ENCODE measurements at places on chromosomes 2 and 18.

DNA sequence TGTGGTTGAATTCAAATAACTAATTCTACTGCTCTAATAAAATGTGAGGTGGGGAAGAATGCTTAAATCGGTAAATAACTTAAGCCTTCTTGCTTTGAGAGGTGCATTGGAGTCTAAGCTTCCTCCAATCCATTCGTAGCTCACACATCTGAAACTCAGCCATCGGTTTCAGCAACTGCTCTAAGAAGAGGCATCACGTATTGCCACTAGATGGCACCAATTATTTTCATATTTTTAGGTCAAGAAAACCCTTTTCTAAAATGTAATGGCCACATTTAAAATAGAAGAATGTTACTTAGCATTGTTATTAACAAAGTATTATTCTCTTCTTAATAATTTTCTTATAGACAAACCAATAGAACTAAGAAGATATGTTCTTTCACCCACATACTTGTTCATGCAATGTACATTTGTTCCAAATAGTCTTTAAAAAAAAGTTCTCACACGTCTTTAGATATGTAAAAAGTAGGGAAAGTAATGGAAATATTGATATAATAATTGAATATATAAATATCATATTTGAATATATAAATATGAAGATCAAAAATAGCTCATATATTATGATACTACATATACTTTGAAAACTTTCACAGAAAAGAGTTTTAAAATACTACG, 229.8 kb downstream of the CCDC178 start:
- peak; percentile 73 for DNase-seq

DNA sequence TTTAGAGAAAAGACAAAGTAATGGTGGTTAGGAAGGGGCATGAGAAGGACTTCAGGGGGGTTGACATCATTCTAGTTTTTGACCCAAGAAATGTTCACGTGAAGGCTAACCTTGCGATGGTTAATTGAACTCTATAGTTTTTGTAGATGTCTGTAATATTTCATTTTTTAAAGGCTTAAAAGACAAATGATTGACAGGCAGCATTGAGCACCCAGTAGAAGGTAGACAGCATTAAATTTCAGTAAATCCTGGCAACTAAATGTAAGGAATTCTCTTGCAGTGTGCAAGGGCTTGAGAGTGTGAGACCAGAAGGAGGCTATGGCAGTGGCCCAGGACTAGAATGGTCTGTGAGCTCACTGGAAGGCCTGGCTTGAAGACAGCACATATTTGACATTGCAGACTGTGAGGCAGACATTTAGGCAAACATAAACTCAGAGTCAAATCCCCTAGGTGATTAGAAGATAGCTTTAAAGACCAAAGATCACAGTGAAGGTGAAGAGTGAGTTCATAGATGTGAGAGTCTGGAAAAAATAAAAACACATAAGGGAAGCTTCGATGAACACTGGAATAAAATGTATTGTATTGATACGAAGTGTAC, 100.1 kb upstream of the MAP4K4 start:
- DNase-seq: peak; percentile 70

DNA sequence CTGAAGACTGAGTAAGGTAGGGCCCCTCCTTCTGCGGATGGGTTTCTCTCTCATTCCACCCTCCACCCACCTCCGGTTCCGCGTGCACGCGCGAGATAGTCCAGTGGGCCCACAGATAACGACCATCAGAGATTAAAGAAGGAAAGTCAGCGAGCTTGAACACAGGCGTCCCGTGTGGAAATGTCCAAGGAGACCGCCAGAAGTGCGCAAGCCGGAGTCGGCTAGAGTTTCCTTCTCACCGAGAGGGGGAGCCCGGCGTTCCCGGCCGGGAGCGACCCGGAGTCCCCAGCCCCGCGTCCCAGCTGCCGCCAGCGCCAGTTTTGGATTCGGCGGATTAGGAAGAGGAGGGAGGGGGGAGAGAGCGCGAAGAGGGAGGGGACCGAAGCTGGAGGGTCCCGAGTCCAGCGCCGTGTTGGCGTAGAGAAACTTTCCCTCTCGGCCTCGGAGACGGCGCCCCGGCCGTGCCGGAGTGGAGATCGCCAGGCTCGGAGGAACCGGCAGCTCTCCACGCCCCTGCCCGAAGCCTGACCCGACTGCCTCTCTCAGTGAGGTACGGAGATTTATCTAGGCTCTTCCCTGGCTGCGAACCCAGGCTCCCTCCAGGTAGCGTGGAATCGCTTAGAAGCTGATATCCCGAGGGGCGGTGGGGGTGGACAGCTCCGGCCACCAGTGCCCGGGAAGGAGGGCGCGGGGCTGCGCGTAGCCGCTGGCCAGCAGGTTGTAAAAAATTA, at the start of gene GULP1:
Gene GULP1 (plus strand): TSS at position 258 of the 731 bp plus-strand sequence. CDS start 185,829 bp downstream, outside the sequence.
- DNase-seq: peak; percentile 94

DNA sequence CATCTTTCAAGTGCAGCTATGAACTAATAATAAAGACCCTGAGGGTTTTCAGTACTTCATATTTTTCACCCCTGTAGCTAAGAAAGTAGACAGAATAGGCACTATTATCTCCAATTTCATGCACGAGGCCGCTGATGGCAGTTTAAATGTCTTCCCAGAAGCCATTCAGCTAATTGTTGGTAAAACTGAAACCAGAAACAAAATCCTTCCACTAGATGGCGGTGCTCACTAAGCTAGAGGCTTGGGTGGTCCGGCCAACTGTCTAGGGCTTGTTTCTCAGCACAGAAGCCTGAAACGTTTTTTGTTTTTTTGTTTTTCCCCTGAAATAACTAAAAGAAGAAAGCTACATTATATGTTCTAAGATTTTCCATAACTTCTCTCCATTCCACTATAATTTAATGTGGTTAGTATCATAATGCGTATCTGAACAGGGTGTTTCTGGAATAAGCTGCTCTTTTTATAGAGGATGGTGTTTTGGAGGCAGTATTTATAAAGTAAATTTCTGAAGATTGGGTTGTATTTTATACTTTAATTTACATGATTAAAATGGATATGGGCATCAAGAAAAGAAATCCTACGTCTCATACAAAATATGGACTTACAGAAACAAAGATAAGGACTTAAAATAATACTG, 159.4 kb downstream of the PIK3C3 start:
- peak; percentile 95 for DNase-seq

GRCh38 chr2:108916122-108916795, 72.8 kb downstream of the EDAR start:
- no peak for DNase-seq
